Activated CD4-positive, alpha-beta T cell treated with anti-CD3 and anti-CD28 coated beads for 24 hours (primary cell): ENCODE measurements at places on chromosomes 6 and 20.

DNA sequence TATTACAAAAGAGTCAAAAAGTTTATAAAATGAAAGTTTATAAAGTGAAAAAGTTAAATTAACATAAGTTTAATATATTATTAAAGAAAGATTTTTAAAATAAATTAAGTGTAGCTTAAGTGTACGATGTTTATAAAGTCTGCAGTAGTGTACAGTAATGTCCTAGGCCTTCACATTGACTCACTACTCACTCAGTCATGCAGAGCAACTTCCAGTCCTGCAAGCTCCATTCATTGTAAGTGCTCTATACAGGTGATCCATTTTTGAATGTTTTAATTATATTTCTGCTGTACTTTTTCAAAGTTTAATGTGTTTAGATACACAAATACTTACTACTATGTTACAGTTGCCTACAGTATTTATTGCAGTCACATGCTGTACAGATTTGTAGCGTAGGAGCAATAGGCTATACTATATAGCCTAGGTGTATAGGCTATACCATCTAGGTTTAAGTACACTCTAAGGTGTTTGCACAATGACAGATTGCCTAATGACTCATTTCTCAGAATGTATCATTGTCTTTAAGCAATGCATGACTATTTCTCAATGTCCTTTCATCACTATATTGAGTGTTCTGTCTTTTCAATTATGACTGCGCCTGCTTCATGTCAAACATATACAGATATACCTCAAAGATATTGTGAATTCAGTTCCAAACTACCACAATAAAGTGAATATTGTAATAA is 1110.3 kb upstream of the MAP3K7 start:
- DNase-seq: no peak

GRCh38 chr6:168457653-168457934 is 16.6 kb downstream of the SMOC2 start:
- DNase-seq: no peak

DNA sequence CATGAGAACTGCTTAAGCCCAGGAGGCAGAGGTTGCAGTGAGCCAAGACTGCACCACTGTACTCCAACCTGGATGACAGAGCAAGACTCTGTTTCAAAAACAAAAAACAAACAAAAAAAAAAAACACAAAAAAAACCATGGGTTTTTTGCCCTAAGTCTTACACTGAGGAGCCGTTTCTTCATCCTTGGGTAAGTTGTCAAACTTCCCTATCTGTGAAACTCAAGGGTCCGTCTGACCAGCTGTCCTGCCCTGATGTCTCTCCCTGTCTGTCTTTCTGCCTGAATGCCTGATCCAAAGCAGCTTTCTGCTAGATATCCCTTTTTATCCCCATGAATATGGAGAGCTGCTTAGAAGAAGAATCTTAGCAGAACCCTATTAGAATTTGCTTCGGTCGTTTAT is 41.3 kb upstream of the CLDN20 start:
- DNase-seq: no peak

GRCh38 chr6:100614386-100614785 is 149.7 kb upstream of the SIM1 start:
- DNase-seq: no peak

DNA sequence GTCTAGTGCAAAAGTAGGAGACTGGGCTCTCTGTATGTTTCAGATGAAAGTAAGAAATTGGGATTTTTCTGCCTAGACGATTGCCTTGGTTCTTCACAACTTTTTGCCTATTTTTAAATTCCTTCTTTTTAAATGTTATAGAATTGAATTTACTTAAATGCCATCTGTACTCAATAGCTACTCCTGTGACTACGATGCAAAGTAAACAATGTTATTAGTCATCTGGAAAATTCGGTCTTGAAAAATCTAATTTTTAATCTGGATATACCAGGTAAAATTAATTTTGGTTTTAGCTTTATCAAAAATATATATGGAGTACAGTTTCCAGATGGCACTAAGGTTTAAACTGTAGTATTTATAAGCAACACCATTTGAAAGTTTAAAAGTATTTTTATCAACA is 472.2 kb downstream of the UTRN start:
- no peak for DNase-seq

GRCh38 chr6:159977255-159977903 is 8.5 kb downstream of the IGF2R start:
- DNase-seq: no peak

DNA sequence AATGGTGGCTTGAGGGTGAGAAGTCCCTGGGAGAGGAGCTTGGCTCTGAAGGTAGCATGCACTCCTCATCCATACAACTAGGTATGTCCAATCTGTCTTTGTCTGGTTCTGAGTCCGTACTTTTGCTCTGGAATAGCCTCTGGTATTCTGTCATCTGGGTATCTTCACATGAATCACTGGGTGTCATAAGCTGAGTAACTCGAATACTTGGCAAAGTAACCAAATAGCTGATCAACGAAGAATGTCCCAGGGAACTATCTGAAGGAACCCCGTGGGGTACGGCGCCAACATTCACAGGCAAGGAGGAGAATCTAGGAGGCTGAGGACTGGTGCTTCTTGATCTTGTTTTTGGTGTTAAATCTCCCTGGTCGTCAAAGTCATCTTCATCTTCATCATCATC is 184.8 kb downstream of the HIVEP2 start:
- no peak for DNase-seq

DNA sequence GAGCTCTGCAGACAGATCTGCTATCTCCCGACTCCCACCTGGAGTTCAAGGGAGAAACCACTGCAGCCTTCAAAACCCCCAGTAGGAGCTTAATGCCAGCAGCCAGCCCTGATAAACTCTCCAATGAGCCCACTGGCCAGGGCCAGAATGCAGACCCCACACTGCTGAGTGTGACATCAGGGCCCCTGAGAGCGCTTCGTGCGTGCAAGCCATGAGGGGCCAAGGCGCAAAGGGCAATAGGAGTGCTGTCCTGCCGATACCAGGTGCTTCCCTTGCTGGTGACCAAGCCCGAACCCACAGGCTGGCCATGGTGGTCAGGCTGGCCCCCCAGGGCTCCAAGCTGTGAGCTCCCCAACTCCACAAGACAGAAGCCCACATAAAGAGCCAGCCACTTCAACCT is 33.2 kb upstream of the CST7 start:
- no peak for DNase-seq

GRCh38 chr6:9521152-9521530 is 893.7 kb downstream of the TFAP2A start:
- DNase-seq: no peak

- no peak for DNase-seq
Observed at GRCh38 chr20:1245578-1245977, 19.7 kb downstream of the RAD21L1 start.

- peak; percentile 76 for DNase-seq
Observed at GRCh38 chr20:43749734-43750294, 23.0 kb upstream of the GTSF1L start.

DNA sequence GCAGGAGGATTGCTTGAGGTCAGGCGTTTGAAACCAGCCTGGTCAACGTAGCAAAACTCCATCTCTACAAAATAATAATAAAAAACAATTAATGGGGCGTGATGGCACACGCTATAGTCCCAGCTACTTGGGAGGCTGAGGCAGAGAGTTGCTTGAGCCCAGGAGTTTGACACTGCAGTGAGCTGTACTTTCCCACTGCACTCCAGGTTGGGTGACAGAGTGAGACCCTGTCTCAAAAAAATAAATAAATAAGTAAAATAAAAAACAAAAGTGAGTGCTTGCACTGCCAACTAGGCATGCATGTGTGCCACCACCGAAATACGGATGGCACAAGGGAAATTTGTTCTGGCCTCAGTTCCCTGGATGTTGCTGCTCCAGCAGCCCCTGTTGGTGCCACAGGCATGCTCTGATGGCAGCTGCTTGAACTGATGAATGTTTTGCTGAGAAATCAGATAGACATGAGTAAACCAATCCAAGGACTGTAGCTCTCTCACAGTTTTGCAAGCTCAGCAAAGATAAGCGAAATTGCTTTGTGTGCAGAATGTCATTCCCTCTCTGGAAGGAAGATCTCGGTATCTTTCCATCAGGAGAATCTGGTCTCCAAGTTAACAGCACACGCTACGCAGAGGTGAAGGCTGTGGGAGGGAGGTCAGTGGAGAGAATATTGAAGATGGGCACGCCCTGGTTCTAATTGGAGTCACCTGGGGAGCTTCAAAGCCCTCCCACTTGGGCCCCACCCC is 188.0 kb upstream of the SLC24A3 start:
- no peak for DNase-seq

DNA sequence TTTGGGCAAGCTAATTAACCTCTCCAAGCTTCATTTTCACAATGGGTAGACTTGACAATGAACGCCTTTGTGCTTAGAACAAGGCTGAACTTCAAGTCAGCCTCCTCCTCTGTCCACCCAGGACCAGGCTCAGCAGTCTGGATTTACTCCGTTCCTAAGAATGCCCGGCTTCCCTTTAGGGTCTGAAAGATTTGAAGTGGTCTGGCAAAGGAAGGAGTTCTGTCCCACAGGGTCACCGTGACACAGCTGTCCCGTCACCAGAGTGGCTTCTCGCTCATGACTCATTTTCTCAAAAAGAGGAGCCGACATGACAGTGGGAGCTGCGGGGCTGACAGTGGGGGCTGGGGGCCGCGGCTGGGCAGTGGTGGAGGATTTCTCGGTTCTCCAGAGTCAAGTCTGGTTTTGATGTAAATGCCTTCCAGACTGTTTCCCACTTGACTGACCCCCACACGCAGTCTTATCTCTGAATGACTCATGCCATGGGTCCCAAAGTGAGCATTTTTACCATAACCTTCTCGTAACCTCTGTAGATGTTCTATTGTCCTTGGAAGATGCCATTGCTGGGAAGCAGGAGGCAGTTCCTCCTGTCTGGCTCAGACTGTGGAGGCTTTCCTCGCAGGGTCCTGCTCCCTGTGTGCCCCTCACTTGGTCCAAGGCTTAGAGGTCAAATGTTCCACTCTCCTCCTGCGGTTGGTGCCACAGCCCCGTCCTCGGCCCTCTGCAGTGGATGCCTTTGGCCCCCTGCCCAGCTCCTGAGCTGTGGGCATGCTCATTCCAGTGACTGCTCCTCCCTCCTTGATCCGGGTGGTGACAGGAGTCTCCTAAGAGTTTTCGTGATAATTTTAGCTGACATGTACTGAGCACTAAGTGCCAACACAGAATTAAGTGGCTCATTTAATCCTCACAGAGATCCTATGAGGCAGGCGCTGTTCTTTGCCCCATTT is 253.1 kb downstream of the FNDC1 start:
- no peak for DNase-seq

DNA sequence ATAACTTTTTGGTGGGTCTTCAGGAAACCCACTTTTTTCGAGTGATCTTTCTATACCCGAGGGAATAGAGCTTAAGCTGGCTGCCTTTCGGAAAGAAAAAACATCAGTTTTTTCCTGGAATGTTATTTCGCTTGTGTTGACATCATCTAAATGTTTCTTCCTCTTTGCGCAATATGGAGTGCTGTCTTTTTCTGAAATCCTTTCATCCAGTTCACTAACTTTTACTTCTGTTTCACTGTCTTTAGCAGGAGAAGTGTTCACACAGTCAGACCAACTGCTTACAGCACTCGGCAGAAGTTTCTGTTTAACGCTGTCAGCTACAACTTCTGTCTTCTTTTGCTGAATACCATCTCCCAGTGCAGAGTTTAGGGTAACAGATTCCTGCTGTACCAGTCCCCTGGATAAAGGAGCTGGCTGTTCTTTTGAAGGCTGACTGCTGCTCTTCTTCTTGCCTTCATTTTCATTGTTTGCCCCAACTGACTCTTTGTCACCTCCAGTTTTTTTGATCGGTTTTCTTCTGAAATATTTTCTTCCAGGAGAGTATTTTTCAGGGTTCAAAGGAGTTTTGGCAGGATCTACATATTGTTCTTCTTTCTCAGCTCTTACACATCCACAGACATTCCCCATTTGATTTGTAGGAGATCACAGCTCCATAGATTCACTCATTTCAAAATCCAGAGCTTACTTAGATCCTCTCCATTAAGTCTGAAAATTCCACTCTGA is 50.0 kb upstream of the DST start:
- DNase-seq: no peak

DNA sequence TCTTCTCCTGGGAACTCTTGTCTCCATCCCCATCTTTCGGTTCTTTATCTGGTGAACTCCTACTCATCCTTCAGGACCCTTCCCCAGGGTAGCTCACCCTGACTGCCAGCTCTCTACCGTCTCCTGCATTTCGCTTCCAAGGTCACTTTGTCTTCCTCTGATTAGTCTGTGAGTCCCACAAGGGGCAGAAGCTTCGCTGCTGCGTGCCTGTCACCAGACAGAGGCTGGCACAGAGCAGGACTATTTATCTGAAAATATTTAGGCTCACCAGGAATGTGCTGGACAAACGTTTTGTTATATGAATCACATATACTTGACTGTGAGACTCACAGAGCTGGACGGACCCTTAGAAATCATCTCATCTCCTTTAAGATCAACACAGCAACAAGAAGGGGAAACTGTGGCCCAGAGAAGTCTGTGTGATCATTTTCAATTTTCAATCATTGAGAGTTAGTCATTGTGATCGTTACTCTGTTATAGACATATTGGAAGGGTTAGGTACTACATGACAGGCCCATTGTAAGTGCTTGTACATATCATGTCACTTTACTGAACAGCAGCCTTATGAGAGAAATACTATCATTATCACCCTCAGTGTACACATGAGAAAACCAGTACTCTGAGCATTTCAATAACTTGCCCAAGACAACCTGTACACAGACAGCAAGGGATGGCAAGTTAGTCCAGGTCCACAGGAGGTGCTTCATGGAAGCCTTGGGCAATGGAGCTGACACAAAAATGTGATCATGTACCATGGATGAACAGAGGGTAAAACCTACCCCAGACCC is 51.4 kb downstream of the JPH2 start:
- DNase-seq: no peak

DNA sequence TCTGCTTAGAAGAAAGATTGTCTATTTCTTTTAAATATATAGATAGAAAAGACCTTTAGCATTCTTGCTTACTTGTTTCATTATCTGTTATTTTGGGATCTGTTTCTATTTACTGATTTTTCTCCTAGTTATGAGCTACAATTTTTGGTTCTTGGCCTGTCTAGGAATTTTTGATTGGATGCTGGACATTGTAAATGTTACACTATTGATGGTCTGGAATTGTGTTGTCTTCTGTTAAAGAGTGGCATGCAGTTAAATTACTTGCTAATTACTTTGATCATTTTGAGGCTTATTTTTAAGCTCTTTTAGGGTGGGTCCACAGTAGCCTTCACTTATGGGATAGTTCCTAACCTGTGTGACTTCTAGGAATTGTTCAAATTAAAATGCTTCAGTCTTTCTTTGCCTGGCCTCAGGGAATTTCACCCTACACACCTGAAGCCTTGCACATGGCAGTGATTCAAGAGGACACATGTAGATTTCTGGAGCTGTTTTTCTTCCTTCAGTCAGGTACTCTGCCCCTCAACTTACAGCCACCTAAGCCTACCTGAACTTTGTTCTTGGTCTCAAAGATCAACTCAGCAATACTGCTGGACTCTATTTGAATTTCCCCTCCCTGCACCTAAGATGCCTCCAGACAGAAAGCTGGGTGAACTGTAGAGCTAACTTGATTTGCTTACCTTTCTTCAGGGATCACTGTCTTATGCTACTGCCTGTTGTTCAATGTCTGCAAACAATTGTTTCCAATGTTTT is 66.2 kb upstream of the NNAT start:
- no peak for DNase-seq
